Activated T-cell treated with anti-CD3 and anti-CD28 coated beads, Interleukin-2, amount 50 U/mL, for 48 hours (primary cell): ENCODE measurements at places on chromosomes 12 and 14.
A peak's percentile ranks its signal among the peaks of the same experiment; 100 is the strongest.

- DNase-seq = no peak
Observed at GRCh38 chr12:4918950-4919660, 9.4 kb downstream of the KCNA1 start.

DNA sequence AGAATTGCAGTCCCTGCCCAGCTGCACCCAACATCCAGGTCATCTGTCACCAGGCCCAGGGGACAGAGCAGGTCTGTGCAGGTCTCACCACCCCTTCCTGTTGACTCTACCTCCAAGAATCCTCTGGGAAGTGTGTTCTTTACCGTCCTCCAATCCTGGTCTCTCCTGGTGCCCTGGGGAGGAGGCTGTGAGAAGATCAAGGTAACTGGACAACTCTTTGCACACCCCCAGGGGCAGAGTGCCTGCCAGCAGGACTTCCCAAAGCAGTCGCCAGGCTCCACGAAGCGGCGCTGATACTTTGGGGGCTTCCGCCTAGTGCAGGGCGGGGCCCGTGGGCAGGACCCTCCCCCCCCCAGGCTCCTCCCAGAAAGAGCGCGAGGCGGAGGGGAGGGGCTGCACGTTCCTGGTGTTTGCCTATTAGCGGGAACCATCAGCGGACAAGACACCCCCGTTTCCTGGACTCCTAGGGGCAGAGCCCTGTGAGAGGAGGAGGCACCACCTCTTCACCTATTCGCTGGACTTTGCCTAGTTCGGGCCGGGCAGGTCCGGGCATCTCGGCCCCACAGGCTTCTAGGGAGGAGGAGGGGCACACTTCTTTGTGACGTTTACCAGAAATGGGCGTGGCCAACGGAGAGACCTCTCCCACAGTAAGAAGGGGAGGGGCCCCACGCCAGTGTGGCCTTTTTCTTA lies 918.0 kb downstream of the AACS start:
- peak; percentile 19 for DNase-seq

GRCh38 chr12:87157791-87158190 lies 871.4 kb downstream of the C12orf50 start:
- DNase-seq = no peak

DNA sequence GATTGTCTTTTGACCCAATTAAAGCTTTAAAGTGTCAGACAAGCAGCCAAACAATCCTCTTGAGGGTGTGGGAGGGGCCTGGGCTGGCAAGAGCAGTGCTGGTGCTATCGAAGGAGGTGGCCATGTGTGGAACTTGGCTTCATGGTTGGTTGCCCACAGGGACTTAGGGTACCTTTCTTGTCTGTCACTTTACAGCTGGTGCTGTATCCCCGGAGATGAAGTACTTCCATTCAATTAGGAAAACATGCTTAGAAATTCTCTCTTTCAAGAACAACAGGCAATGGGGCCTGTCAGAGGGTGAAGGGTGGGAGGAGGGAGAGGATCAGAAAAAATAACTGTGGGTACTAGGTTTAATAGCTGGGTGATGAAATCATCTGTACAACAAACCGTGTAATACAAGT lies 86.5 kb downstream of the DAAM1 start:
- DNase-seq = no peak

DNA sequence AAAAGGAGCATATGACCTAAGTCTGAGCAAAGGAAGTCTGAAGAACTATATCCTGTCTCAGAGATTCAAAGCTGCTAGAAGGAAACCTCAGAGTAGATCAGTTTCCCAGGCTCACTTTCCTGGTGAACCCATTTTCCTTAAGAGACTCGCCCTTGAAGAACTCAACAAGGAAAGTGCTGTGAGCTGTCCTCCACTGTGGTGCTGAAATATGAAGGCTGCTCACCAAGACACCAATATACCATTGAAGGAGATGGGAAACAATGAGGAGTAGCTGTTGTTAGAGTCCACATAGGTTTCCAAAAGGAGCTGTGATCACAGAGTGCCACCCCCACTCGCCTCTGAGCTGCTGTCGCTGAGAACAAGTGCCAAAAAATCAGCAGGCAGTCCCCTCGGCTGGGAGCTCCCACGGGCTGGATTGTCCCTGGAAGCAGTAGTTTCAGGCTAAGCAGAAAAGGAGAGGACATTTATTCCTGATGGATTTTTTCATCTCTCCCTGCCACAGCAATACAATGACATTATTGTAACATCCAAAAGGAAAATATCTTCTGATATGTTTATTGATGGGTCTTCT lies 282.1 kb downstream of the RPS29 start:
- DNase-seq = no peak

DNA sequence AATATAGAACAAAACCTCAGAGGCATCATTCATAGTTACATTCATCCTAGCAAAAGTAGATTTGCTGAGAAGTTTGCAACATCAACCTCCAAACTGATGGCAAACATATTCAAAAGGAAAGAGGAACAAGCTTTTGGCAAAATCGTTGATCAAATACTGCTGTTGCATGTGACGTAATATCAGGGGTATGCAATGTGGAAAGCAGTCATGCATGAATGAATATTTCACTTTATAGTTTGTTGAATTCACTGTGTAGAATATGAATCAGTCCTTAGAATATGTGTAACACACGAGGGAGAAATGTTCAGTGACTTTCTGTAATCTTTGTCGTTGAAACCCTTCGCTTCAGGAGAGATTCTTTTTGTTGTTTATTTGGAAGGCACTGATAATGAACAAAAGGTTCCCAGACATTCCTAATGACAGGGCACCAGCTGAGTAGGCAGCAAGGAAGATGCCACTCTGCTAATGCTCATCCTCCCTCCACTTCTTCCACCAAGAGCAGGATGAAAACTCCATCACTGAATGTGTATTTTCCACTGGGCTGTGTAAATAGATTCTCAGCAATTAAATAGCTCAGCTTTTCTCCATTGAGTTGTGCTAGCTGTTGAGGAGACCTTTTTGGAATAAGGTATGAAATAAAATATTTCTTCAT lies 126.1 kb downstream of the PELI2 start:
- DNase-seq = no peak

DNA sequence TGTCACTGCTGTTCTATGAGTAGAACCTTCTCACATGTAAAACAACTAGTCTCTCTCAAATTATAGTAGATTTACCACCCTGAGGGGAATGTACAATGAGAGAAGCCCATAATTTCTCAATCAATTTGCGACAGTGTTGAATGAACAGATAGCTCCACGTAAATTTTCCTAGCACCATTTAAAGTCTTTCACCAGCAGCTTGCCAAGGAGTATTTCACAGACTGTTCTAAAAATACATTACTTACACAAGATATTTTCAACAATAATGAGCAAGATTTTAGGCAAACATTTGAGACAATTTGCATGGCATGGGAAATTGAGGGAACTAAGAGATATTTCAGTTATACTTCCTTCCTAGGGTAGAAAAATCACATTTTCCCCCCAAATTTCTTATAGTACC lies 151.6 kb downstream of the KICS2 start:
- no peak for DNase-seq

DNA sequence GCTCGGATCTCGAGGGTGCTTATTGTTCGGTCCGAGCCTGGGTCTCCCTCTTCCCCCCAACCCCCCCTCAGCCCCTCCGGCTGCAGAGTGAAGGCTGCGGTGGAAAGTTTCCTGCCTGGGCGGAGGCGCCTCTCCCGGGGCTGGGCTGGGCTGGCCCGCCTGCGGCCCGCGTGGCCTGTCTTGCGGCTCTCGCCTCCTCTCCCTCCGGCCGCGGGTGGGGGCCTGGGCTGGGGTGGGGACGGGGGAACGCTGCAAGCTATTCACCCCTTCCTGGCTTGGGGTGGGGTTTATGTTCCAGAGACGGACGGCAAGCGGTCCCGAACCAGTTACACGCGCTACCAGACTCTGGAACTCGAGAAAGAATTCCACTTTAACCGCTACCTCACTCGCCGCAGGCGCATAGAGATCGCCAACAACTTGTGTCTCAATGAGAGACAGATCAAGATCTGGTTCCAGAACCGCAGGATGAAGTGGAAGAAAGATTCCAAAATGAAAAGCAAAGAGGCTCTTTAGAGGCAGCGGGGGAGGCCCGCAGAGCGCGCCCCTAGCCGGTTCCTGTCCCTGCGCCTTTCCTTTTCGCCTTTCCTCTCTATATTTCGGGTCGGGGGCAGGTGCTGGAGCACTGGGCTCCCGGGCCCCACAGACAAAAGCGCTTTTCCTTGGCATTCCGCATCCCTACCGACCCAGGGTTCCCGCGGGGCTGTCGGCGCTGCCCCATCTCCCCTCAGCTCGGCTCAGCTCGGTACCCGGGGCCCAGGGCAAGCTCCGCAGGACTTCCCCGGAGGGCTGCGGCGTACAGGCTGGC lies 1.3 kb downstream of the HOXC5 start:
- no peak for DNase-seq

GRCh38 chr12:108653922-108654321 lies 20.2 kb upstream of the SELPLG start:
- no peak for DNase-seq

GRCh38 chr12:22313963-22314330 lies 20.6 kb downstream of the ST8SIA1 start:
- DNase-seq = no peak

DNA sequence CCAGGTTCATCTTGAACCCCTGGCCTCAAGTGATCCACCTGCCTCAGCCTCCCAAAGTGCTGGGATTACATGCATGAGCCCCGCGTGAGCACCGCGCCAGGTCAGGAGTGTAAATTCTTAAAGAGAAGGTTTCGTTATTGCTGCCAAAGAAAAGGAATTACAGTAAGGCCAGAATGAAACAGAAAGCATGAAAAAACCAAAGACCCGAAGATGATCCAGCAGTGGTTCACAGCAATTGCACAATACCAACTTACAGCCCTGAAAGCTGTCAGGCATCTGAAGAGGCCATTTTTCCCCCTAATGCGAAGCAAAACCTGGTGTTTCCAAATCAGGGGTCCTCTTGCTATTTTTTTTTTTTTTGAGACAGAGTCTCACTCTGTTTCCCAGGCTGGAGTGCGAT lies 10.3 kb downstream of the RBM23 start:
- no peak for DNase-seq

- DNase-seq = no peak
Observed at GRCh38 chr14:28673056-28673455, 93.5 kb upstream of the FOXG1 start.

GRCh38 chr14:101889898-101890297 lies 74.5 kb upstream of the DYNC1H1 start:
- DNase-seq = no peak

GRCh38 chr12:120944645-120945217 lies 33.6 kb upstream of the HNF1A start:
- DNase-seq = peak; percentile 82

- no peak for DNase-seq
Observed at GRCh38 chr12:89833337-89834252, 125.0 kb upstream of the ATP2B1 start.
